Stimulated activated naive B cell treated with anti-CD40 and anti-IgM and Interleukin-4, amounts not matched to agents 10 μg/mL and 1 μg/mL and 100 μg/mL, for 72 hours (primary cell): ENCODE measurements at places on chromosomes 3 and 15.
A peak's percentile ranks its signal among the peaks of the same experiment; 100 is the strongest.

DNA sequence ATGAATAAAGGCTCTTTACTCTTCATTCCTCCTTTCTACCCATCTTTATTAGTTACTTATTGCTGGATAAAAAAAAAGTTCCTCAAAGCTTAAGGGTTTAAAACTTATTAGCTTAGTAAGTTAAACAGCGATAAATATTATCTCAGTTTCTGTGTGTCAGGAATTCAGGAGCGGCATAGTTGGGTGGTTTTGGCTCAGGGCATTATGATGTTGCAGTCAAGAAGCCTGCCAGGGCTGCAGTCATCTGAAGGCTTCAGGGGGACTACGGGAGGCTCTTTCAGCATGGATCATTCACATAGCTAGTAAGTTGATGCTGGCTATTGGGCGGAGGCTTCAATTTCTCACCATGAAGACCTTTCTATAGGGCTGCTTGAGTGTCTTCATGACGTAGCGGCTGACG lies 1.9 kb upstream of the DLG1 start:
- no peaks in the 10 kb centered on the region for H3K36me3 ChIP-seq
- H3K4me1 ChIP-seq, result peaks cover 15% of the 10 kb centered on the region
- no peak for DNase-seq

- peaks cover 18% of the 10 kb centered on the region for H3K4me1 ChIP-seq
- H3K36me3 ChIP-seq, result no peaks in the 10 kb centered on the region
- H3K27ac ChIP-seq, result no peak overlapping the region
- peak overlapping the region; percentile 85 for H3K4me3 ChIP-seq
- DNase-seq, result no peak
Measured at GRCh38 chr3:8500989-8501370, 643 bp upstream of the LMCD1 start.

DNA sequence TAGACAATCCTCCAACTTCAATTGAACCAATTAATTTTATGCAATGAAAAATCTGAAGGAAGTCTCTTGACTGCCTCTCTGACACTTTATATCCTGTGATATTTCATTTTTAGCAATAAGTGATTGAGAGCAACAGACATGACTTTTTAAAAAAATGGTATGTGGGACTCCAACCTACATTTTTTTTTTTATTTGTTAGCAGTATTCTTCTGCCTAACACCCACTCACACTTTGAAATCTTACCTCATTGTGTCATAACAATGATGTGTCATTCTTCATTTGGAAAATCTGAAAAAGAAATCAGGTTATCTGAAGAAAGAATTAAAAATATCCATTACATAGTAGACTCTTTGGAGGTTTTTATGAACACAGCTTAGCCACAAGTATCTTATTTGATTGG lies 541.3 kb upstream of the KCNMB2 start:
- H3K4me3 ChIP-seq, result no peak overlapping the region
- no peak overlapping the region for H3K27ac ChIP-seq
- DNase-seq, result no peak
- H3K27me3 ChIP-seq, result no peaks in the 10 kb centered on the region
- H3K36me3 ChIP-seq, result peaks cover 6% of the 10 kb centered on the region

DNA sequence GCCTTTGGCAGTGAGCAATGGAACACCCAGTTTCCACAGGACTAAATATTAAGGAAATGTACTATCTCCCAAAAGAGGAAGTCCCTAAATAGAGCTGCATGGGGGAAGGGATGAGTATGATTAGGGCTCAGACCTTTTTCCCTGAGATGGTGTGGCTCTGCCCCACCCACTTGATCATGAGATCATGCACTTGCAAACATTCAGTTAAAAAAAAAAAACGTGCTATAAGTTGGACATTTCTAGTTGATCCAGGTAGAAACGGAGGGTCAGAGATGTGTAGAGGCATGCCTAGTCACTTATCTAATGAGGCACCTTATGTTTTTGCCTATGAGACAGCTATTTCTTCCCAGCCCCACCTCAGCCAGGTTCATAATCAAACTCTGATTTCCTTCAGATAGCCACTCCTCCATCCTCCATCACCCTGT lies 24.5 kb upstream of the SSR3 start:
- H3K4me3 ChIP-seq, result no peak overlapping the region
- H3K27me3 ChIP-seq, result peaks cover 11% of the 10 kb centered on the region
- DNase-seq, result no peak

GRCh38 chr3:152190636-152191183 lies 78.0 kb upstream of the MBNL1 start:
- H3K4me3 ChIP-seq, result peak overlapping the region; percentile 31
- peaks cover 4% of the 10 kb centered on the region for H3K36me3 ChIP-seq
- DNase-seq, result no peak
- H3K27ac ChIP-seq, result no peak overlapping the region
- no peaks in the 10 kb centered on the region for H3K27me3 ChIP-seq

- DNase-seq, result no peak
- no peak overlapping the region for H3K27ac ChIP-seq
- no peak overlapping the region for H3K4me3 ChIP-seq
- H3K27me3 ChIP-seq, result no peaks in the 10 kb centered on the region
- peaks cover 7% of the 10 kb centered on the region for H3K4me1 ChIP-seq
Measured at GRCh38 chr3:172315401-172316091, 132.7 kb downstream of the GHSR start.

GRCh38 chr3:52385157-52385556 lies 59.7 kb downstream of the SEMA3G start:
- H3K36me3 ChIP-seq, result peaks cover 8% of the 10 kb centered on the region
- no peak for DNase-seq
- H3K27ac ChIP-seq, result no peak overlapping the region
- no peaks in the 10 kb centered on the region for H3K4me1 ChIP-seq

GRCh38 chr15:63982381-63982854 lies 63.9 kb downstream of the DAPK2 start:
- no peaks in the 10 kb centered on the region for H3K27me3 ChIP-seq
- DNase-seq, result no peak
- H3K36me3 ChIP-seq, result no peaks in the 10 kb centered on the region
- peaks cover 22% of the 10 kb centered on the region for H3K4me1 ChIP-seq
- H3K4me3 ChIP-seq, result no peak overlapping the region

DNA sequence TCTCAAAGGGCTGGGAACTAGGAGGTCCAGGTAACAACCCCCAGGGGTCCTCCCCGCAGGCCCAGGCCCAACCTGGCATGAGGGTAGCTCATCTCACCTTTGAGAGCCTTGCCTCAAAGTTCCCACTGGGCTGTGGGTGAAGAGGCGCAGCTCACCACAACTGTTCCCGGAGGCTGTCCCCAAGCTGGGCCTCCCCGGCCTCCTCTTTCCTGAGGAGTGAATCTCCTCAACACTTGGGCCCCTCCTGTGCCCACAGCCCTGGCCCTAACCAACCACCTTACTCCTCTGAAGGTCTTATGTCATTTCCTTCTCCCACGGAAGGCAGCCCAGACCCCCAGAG lies 27.5 kb upstream of the CORO2B start:
- H3K4me1 ChIP-seq, result peaks cover 6% of the 10 kb centered on the region
- H3K4me3 ChIP-seq, result no peak overlapping the region
- no peak for DNase-seq
- no peak overlapping the region for H3K27ac ChIP-seq
- H3K27me3 ChIP-seq, result peaks cover 43% of the 10 kb centered on the region

GRCh38 chr3:30346933-30347320 lies 259.5 kb upstream of the TGFBR2 start:
- H3K4me1 ChIP-seq, result peaks cover 13% of the 10 kb centered on the region
- DNase-seq, result no peak
- no peak overlapping the region for H3K4me3 ChIP-seq
- H3K27ac ChIP-seq, result no peak overlapping the region

DNA sequence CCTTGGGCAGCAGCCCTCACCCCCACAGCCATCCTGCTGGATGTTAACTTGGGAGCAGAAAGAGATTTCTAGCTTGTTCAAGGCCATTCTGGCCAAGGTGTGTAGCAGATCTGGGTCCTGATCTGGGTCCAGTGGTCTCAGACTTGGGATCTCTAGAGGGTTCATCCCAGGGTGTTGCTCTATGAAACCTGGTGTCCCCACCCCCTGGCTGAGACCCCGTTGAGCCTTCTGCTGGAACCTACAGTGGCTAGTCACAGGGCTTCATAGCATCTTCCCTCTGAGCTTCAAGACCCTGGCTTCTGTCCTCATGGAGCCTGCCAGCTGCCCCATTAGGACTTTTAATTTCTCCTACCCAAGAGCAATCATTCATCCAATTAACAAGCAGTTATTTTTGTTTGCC lies 64.3 kb downstream of the EPHB1 start:
- no peak overlapping the region for H3K4me3 ChIP-seq
- DNase-seq, result no peak
- H3K4me1 ChIP-seq, result peaks cover 5% of the 10 kb centered on the region
- H3K27ac ChIP-seq, result no peak overlapping the region
- H3K27me3 ChIP-seq, result peaks cover 13% of the 10 kb centered on the region

GRCh38 chr15:52013151-52013791 lies 5.7 kb upstream of the MAPK6 start:
- peak overlapping the region; percentile 43 for H3K27ac ChIP-seq
- H3K27me3 ChIP-seq, result peaks cover 8% of the 10 kb centered on the region
- DNase-seq, result no peak
- H3K36me3 ChIP-seq, result no peaks in the 10 kb centered on the region
- H3K4me3 ChIP-seq, result no peak overlapping the region

DNA sequence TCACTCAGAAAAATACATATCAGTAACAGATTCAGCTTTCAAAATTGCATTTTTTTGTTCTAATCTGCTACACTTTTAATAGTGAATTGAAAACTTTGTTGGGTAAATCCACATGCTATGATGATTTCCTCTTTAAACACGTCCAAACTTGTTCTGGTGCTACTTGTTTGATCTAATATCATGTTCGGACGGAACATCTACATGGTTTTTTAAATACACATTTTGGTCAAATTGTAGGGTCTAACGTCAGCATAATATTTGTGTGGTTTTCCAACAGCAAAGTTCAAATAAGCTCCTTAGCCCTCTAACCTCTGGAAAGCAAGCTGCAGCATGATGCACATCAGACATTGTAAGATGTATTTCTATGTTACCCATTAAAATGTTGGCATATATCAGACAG lies 98.5 kb upstream of the OSTN start:
- DNase-seq, result no peak
- no peaks in the 10 kb centered on the region for H3K36me3 ChIP-seq
- no peak overlapping the region for H3K27ac ChIP-seq
- peaks cover 6% of the 10 kb centered on the region for H3K27me3 ChIP-seq
- H3K4me1 ChIP-seq, result peaks cover 2% of the 10 kb centered on the region

DNA sequence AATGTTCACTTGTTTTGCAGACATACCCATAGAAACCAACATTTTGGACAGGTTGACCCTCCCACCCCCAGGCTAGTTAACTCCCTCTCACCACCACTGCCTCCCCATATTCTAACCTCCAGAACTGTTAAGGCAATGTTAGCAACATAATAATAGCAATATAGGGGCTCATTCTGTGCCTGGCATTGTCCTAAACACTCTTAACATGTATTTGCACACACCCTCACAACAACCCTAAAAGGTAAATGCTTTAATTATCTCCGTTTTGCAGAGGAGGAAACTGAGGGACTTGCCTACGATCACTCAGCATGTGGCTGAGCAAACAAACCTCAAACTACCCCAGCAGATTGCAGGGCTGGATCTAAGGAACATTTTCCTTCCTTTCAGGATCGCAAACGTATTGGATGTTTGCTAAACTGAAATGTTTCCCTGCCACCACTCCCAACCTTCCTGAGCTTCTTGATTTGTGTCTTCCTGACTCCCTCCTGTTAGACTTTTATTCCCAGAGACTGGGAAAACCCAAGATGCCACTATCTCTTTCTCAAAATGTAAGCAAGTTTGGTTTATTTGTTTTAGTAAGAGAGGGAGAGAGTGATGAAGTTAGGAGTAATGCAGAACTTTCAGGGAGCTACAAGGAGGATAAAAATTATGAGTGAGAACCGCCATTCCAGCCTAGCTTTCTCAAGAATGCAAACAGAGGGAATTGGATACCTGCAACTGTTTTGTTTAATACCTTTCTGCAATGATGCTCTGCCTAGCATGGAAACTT lies 1.3 kb downstream of the SCG5 start:
- peaks cover 8% of the 10 kb centered on the region for H3K4me1 ChIP-seq
- DNase-seq, result no peak
- peaks cover 7% of the 10 kb centered on the region for H3K36me3 ChIP-seq
- no peak overlapping the region for H3K4me3 ChIP-seq

GRCh38 chr3:130640027-130640426 lies 106.6 kb downstream of the PIK3R4 start:
- peaks cover 7% of the 10 kb centered on the region for H3K27me3 ChIP-seq
- no peaks in the 10 kb centered on the region for H3K4me1 ChIP-seq
- no peak overlapping the region for H3K27ac ChIP-seq
- H3K4me3 ChIP-seq, result no peak overlapping the region

DNA sequence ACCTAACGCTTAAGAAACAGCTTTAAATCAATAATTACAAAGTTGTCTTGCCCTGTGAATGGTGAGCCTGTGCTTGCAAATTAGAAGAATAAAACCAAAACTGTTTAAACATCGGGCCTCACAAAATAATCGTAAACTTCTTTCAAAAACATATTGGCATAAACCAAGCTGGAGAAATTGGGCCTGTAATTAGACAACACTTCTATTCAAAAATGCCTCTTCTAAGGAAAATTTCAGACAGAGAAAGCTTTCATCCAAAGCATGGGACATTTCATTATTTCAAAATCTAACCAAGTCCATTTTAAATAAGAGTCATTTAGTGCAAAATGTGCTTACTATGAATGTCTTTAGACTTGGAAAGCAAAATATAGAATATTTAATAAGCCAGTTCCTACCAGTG lies 35.5 kb upstream of the GNB4 start:
- H3K27me3 ChIP-seq, result peaks cover 12% of the 10 kb centered on the region
- H3K4me3 ChIP-seq, result no peak overlapping the region
- H3K4me1 ChIP-seq, result no peaks in the 10 kb centered on the region
- DNase-seq, result no peak
- H3K27ac ChIP-seq, result no peak overlapping the region

DNA sequence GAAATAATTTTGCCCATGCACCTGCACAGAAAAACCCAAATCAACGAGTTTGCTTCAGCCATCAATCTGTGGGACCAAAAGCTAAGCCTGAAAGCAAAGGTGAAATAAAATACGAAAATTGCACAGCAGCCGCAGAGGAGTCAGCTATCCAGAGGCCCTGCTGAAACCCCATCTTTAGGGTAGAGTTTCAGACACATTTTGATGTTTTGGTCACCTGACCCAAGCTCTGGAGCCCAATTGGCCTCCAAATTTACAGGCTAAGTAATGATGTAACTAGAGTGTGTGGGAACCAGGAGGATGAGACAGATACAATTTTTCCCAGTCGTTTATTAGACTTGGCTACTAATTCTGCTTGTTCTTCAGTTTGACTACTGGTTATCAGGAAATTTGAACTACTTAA lies 308.6 kb upstream of the ATP11B start:
- no peak overlapping the region for H3K27ac ChIP-seq
- no peak for DNase-seq
- H3K27me3 ChIP-seq, result no peaks in the 10 kb centered on the region

GRCh38 chr3:71120012-71120411 lies 463.5 kb downstream of the FOXP1 start:
- peaks cover 28% of the 10 kb centered on the region for H3K36me3 ChIP-seq
- H3K4me1 ChIP-seq, result peaks cover 95% of the 10 kb centered on the region
- peak overlapping the region; percentile 49 for H3K27ac ChIP-seq
- no peaks in the 10 kb centered on the region for H3K27me3 ChIP-seq
- no peak for DNase-seq
- no peak overlapping the region for H3K4me3 ChIP-seq
